ENCODE measurements at places on chromosomes 5 and 9.

DNA sequence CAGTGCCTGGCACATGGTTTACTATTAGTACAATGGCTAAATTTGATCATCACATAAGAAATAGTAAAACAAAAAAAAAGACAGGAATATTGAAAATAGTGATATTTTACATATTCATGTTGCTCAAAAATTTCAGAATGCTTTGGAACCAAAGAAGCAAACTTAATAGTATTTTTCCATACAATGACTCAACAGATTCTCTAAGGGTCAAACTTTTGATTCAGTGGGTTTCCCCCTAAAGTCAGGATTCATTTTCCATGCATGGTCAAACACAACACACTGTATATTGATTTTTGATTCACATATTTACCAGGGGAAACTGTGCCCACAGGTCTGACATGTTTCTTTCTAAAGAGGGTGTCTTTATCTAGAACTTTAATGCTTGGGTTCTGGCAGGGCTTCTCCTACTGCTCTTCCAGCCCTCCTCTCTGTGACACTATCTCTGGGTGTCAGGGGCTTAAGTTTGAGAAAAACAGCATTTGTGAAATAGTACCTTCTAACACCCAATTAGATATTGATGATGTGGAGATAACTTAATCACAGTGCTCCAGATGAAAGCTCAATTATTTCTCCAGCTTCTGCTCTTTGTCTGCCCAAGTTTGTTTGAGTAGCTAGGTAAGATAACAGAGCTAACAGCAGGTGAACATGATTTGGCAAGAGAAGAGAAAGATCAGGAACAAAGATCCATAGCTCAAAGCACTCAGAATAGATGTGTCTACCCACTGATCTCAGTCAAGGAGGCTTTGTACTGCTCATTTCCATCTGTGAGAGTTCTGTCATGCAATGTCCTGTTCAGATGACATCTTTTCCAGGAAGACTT lies 35.5 kb upstream of the ELL2 start:
- DNase-seq: no peak

DNA sequence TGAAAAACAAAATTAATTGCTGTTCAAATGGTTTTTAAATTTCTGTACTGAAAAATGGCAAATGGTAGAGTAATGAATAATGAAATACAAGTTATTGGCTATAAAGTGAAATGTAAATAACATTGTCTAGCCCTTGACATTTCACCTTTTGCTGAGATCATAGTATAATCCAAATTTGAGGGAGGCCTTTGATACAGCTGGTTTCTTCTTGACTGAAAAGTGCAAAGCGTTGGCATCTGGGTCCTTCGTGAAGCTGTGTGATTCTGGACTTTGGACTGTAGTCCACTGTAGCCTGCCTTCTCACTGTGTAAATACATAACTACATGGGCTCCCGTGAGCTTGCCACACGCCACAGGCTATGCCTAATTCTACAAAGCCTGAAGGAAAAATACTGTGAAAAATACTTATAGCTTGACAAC lies 52.3 kb downstream of the ARHGEF28 start:
- no peak for DNase-seq

GRCh38 chr9:94108584-94108983 lies 24.3 kb downstream of the PTPDC1 start:
- DNase-seq: no peak

DNA sequence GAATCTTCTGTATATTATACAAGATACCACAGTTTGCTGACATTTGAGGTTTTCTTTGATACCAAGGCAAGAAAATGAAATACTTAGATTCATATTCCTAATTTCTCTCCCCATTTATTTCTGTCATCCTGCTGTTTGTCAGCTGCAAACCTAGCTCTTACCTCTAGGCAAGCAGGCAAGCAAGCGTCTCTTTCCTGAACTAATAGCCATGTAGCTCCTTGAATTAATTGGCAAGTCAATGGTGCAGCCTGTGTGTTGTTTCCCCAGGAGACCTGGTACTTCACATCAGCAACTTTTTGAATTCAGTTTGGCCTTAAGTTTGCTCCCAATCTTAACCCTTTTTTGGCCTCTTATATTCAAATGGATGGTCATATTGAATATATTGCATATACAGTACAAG lies 573.6 kb upstream of the ARRDC3 start:
- DNase-seq: no peak

DNA sequence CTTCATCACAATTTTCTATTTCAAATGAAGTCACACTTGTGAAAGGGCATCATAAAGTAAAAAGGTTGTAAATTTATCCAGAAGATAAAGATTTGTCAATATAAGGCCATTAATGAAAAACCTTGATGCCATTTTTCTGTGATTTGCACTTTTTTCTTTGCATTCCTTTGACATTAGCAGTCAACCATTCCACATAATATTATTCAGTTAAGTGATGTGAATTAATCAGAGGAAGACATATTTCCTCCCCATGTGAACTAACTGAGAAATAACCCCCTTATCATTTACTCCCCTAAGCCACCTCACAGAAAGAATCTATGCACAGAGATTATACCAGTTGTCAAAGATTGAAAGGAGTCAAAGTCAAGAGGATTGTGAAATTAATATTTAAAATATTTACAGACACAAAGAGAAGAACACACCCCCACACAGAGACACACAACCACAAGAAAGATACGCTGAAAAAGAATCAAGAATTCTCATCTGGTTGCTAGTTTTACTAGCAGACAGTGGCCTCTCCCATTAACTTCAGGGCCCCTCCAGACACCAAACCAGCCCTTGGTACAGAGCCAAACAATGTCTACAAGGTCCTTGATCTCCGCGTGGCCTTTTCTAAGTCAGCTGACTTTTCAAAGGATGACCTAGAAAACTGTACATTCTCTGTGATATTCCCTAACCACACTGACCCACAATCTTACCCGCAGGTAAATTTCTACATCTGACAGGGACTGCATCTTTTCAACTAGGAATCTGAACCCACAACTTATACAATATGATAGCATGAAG lies 29.5 kb downstream of the GNAQ start:
- no peak for DNase-seq

All from activated CD8-positive, alpha-beta memory T cell treated with anti-CD3 and anti-CD28 coated beads for 4 hours (primary cell).